ENCODE measurements at places on chromosomes 16 and 17.

DNA sequence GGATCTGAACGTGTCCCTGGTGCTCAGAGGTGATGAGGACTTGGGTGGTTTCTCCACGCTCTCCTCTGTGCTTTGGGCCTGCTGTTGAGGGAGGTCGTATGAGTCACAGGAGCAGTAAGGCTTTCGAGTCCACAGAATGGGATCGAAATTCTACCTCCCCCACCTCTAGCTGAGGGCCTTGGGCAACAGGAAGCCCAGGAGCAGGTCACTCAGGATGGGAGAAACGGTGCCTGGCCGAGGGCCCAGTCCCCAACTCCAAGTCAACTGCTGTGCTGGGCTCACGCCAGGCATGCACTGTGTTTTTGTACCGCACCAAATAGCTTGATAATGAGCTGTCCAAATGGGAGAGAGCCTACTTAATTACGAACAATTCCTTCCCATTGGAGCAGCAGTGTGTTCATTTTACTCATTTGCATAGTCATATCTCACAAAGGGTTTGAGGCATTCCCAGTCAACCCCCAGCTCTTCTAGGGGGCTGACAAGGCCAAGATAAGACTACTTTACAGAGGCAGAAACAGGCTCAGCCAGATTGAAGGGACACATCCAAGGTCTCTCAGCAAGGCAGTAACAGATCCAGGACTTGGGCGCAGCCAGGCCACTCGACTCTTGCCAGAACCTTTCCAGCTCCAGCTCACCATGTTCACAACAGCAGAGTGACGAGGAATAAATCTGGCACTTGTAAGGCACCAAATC lies 53.6 kb downstream of the WNT3 start:
- peak; percentile 38 for DNase-seq

DNA sequence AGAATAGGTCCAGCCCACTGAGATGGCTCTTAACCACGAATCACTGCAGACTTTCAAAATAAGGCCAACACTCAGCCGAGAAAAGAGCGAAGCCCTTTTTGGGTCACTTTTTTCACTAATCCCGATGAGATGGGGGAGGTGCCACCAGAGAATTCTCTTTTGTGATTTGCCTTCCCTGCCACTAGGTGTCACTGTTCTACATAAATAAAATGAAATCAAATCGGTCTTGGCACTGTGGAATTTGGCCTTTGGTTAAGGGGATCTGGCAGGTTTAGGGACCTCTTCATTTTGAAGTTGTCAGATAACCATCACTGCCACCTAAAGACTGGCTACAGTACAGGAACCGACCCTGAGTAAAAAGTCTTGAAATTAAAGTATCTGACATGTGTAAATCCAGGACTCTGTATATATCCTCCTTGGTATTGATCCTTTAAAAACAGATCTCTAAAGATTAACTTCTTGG lies 147.0 kb downstream of the HS3ST4 start:
- peak; percentile 78 for DNase-seq

DNA sequence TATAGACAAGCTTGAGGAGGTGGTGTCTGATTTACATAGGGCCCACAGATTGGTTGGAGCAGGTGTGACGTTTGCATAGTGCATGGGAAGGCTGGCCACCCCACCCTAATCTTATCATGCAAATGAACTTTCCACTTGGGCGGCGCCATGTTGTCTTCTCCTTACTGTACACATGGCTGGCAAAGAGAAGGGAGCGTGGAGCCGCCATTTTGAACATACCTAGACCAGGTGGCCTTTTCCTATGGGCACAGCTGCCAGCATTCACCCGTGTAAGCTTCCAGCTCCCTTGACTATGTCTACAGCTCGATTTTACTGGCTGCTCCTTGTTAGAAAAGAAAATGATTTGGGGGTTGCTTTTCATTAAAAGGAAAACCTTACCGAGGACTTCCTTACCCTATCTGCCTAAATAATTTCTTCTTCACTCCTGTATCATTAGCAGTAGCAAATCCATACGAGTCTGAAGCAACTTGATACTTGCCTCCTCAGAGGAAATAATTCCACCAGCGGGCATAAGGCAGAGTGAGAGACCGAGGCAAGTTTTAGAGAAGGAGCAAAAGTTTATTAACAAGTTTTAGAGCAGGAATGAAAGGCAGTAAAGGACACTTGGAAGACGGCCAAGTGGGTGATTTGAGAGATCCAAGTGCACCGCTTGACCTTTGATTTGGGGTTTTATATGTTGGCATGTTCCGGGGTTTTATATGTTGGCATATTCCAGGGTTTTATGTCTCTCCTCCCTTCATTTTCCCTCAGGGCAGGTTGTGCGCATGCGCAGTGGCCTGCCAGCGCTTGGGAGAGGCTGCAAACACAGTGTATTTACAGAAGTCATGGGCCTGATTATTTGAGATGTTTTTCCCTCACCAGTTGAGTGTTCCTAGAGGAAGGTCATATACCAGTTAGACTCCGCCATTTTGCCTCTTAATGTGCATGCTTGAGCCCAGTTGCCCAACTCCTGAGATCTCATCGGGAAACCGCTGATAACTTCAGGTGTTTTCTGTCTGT lies 65.7 kb downstream of the MARF1 start:
- no peak for DNase-seq

DNA sequence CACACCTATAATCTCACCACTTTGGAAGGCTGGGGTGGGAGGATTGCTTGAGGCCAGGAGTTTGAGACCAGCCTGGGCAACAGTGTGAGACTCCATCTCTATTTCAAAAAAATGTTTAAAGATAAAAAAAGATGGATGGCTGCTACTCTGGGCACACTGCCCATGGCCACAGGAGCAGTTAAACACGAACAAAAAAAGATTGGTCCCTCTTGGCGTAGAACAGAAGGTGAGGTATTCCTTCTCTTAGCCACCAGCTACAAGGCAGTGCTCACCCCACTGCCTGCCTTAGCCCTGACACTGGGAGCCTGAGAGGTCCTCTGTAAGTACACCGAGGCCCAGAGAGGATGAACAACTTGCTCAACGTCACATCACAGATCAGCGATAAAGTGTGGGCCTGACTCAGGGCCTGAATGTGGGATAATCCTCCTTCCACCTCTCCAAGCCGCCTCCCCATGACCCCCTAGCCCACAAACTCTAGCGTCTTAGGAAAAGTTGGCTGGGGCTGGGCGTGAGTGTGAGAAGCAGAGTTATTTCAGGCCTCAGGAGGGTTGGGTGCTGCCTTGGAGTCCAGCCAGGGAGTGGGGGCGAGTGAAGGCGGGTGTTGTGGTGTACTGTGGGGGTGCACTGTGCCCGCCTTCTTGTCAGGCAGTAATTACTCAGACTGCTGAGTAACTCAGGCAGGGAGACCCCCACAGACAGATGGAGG lies 2.3 kb upstream of the DPH1 start:
- DNase-seq = no peak

- DNase-seq = no peak
Observed at GRCh38 chr17:15918261-15918660, 26.7 kb upstream of the ADORA2B start.
